ENCODE measurements at places on chromosomes 12 and 14.
A peak's percentile ranks its signal among the peaks of the same experiment; 100 is the strongest.

DNA sequence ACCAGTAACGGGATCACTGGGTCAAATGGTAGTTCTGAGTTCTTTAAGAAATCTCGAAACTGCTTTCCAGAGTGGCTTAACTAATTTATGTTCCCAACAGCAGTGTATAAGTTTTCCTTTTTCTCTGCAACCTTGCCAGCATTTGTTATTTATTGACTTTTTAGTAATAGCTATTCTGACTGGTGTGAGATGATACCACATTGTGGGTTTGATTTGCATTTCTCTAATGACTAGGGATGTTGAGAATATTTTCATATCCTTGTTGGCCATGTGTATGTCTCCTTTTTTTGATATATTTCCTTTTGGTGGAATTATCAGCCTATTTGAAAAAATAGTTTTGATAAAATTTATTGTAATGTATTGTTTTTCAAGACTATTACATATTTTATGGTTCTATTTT is 701.2 kb upstream of the FBXO33 start:
- no peak for DNase-seq

- DNase-seq = no peak
Measured at GRCh38 chr12:121831571-121832245, 27.0 kb downstream of the HPD start.

DNA sequence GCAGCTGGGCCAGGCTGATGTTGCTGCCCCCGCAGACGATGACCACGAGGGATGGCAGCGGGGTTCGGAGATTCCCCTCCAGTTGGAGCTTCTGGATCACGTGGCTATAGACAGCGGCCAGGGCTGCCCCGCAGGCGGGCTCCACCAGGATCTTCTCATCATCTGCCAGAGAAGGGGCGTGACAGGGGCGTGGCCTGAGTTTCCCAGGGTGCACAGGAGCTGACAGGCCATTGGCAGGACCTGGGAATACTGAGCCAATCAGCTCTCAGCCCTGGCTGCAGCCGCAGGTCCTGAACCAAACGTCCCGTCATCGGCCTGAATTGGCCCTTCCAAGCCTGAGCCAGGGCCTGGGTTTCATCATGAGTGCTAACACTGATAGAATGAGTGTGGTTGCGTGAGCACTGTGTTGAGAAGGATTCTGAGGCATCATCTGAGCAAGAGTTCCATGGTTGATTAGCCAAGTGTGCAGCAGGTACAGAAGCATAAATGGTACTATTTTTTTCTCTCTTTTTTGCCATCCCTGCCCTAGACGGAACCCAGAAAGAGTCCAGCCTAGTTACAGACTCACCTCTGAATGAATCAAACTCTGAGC is 10.6 kb downstream of the SDS start:
- peak; percentile 22 for DNase-seq

- peak; percentile 97 for DNase-seq
Measured at GRCh38 chr12:107091989-107092641, 1.2 kb downstream of the CRY1 start.

- DNase-seq = no peak
Measured at GRCh38 chr12:75650595-75651341, 139.4 kb upstream of the KRR1 start.

DNA sequence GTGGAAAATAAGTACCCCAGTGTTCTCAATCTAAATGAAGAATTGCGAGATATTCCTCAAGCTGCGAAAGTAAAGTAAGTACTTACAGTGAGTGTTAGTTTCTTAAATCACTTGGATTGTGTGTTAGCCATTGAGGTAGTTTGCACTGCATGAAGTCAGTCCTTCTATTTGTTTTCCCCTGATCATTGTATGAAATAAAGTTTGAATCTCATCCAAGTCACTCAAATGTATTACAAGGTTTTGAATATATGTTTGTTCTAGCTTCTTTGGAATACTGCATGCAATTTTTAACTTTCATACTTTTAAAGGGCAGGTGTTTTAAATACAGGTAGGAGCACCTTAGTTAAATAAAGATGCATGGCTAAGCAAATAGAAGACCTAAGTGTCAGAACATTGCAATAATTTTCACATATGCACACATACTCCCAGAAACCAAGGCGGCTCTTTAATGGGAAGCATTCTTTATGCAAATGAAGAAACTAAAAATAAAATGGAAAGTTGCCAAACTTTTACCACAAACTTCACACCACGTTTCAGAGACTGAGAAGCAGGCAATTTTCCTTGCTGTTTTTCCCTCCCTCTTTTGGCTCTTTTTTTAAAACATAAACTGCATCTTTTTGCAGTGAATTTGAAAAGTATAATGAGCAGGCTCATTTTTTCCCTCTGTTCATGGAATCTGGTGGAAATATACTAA is 105.6 kb downstream of the GPR135 start:
- DNase-seq = no peak

DNA sequence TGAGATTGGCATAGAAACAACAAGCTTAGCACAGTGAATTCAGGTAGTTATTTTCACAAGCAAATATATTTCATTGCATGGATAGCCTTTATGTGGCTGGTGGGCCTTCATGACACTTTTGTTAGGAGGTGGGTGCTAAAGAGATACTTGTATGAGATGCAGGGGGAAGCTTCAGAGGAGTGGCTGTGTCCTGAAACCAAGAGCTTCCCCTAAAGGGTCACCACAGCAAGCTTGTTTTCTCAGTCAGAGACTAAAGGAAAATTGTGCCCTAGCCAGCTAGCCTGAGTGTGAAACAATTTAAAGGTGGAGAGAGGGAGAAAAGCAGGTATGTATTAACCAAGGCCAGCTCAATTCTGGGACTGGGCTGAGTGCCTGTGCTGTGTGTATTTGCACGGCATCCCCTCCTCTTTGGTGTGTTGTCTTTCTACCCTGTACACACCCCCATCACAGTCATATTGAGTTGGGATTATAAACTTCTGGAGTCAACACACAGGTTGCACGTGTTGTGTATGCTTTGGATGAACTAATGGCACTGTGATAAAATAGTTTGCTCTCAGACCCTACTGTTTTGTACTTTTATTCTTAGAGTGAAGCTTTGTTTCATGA is 79.2 kb downstream of the RASSF8 start:
- no peak for DNase-seq

DNA sequence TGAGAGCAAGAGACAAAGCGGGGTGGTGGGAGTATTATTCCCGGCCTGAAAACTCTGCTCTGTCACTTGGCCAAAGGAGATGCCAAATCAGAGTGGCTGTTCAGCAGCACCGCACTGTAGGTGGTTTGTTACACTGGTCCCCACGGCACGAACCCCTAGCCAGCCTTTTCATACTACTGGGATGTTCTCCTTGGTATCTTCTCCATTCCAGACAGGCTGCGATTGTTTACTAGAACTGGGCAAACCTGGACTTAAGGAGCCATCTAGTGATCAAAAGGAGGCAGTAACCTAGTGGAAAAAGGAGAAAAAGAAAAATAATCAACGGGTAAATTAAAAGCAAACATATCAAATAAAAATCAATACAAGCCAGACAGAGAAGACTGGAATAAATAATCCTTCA is 58.9 kb upstream of the TMTC2 start:
- DNase-seq = peak; percentile 19

DNA sequence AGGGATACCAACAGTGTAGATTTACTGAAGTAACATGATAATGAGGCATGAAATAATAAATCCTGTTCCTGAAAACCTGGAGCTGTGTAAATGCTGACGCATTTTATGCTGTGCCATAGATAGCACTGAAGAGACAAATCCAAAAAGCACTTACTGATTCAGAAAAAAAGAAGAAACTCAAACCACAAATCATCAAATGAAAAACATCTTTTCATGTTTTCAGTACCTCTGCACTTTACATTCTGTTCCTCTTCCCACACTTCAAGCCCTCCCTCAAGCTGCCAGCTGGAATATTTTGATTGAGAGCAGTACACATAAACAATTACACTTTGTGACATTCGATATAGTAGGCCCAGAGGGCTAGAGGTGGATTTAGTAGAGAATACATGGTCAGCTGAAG is 362.3 kb downstream of the NAV3 start:
- no peak for DNase-seq

GRCh38 chr12:117228239-117228638 is 38.0 kb upstream of the FBXO21 start:
- DNase-seq = peak; percentile 11

DNA sequence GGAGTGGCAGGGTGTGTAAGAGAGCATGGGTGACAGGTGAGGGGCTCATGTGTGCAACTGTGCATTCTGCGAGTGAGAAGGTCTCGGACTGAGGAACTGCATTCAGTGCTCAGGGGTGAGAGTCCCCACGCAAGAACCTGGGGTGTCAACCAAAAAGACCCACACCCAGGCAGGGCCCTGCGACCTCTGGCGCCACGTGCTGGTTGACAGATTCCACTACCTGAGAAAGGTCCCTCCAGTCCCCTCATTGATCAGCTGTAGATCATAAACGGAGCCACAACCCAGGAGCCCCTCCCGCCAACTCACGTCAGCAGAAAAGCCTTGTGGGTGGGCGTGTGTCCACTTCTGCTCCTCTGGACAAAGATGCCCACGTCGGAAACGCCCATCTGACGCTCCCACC is 98.7 kb downstream of the ASCL4 start:
- no peak for DNase-seq

GRCh38 chr12:11348439-11348838 is 38.2 kb upstream of the PRB4 start:
- no peak for DNase-seq

GRCh38 chr12:97398704-97399103 is 63.9 kb upstream of the RMST start:
- DNase-seq = no peak

- DNase-seq = no peak
Measured at GRCh38 chr14:35342489-35343010, 50.4 kb downstream of the PSMA6 start.

- DNase-seq = peak; percentile 4
Measured at GRCh38 chr12:9244894-9245293, 36.7 kb upstream of the PZP start.

- DNase-seq = peak; percentile 59
Measured at GRCh38 chr12:62604871-62605270, 138.2 kb downstream of the MON2 start.

- peak; percentile 94 for DNase-seq
Measured at GRCh38 chr12:79055926-79056674, 191.5 kb downstream of the SYT1 start.

- DNase-seq = no peak
Measured at GRCh38 chr14:43803076-43803689, 703.9 kb downstream of the FSCB start.

- DNase-seq = no peak
Measured at GRCh38 chr14:67440513-67440912, 28.5 kb upstream of the PLEK2 start.

DNA sequence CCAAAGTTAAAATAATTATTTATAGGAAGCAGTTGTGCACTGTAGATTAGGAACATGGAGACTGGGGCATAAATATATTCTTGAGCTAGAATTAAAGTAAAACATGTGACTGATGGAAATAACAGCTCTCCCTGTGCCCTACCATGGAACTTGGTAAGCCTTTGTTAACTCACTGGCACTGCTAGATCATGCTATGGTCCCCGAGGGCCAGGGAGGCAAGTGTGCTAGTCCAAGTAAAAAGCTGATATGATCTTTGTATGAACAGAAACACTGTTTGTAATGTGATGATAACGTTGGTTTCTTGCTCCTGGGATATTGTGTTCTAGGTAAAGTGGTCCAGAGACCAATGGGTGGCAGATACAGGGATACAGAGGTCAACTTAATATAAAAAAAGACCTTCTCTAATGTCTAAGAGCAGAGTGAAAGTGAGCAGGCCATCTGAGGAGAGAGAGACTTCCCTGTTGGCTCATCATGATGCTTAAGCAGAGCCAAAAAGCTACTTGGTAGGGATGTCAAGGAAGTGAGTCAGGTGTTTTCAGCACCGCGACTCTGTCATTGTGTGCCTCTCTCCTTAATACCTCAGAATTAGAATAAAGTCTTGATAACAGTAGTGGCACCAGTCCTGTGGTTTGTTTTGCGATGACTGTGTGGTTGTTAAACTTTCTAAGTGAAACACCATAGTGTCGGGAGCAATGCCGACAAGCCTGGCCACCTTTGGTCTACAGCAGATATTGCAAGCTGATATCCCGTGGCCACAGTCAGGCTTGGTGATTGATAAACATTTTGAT is 27.6 kb downstream of the BICD1 start:
- peak; percentile 84 for DNase-seq

DNA sequence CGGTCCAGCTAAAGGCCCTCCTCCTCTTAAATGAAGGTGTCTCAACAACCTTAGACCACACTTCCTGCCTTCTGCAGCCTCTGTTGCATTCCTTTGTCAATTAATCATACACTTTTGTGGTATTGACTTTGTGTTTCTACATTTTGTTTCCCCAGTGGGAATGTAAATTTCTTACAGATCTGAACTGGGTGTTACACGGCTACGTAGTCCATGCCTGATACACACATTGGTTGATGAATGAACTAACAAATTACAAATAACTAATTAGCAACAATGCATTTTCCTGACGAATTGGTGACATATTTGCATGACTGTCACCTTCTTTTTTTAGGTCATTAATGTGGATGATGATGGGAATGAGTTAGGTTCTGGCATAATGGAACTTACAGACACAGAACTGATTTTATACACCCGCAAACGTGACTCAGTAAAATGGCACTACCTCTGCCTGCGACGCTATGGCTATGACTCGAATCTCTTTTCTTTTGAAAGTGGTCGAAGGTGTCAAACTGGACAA is 15.2 kb upstream of the CCT2 start:
- DNase-seq = peak; percentile 96

GRCh38 chr14:23284654-23285529 is 1.0 kb downstream of the HOMEZ start:
- peak; percentile 35 for DNase-seq

- no peak for DNase-seq
Measured at GRCh38 chr12:119319638-119320037, 14.9 kb upstream of the CCDC60 start.

DNA sequence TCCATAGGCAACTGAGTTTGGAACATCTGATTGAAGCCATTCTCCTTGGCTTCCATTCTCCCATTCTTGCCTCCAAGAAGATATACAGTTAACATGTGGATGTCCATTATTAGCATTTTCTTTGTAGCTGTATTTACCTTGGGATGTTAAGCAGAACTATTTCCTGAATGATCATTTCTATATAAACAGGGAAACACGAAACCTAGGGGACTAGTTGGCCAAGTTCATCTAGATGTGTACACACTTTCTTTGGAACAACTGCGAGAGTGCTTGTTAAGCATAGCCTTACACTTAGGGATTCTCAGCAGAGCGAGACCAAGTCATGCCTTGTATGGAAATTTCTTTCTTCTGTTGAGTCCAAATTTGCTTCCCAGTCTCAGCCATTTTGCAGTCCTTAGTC is 42.1 kb downstream of the DRAM1 start:
- DNase-seq = no peak

GRCh38 chr12:121443193-121443870 is 43.4 kb downstream of the RNF34 start:
- peak; percentile 82 for DNase-seq

- DNase-seq = no peak
Measured at GRCh38 chr14:68712703-68713370, 80.0 kb downstream of the ZFP36L1 start.

DNA sequence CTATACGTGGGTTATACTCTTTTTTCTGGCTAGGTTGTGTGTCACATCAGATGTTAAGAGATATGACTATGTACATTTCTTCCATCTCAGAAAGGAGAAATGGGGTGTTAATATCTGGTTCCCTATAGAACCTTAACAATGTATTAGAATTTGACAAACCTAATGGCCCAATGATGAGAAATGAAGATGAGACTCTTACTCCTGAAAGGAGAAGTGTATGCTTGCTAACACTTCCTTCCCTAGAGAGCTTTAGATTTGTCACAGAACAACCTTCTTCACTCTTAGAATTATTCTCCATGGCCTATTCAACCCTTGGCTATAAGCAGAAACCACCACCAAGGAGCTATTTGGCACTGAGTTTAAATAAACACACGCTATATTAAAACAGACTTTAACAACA is 839.6 kb downstream of the GALC start:
- DNase-seq = no peak
